ENCODE measurements at places on chromosomes 3 and 15.

GRCh38 chr3:143832433-143832832, 15.8 kb downstream of the SLC9A9 start:
- DNase-seq = peak; percentile 17

DNA sequence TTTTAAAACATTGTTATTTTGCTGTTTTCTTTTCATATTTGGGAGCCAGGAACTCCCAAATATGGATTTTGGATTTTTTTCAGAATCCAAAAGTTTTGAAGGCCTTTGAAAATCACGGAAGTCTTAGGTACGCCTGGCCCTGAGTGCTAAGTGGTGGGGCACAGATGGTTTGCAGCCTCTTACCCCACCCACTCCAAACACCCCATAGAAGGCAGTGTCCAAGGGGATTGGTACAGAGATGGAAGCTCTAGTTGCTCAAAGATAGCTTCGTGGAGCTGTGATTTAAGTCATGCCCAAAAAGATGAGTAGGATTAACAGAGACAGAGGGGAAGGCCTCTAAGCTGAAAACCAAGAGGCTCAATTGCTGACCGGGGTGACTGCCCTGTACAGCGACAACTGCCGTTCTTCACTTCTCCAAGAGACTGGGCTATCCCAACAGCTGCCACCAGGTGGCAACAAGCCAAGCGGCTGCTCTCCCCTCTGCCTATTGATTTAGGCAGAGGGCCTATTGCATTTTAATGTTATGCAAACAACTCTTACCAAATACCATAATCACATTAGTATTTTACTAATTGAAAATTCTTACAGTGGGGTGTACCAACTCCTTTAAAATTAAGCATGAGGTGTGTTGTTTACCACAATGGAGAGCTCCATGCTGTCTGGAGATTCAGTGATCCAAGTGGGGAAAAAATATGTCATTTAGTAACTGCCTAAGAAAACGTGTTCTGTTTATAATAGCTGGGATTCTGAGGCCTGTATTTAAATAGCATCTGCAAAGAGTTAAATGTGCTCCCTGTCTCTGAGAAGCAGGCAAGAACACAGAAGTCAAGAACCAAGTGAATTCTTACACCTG, 64.0 kb upstream of the C15orf61 start:
- DNase-seq = peak; percentile 82

- no peak for DNase-seq
Observed at GRCh38 chr3:169686874-169687273, 23.4 kb upstream of the MECOM start.

- no peak for DNase-seq
Observed at GRCh38 chr3:59731943-59732342, 682.1 kb upstream of the CFAP20DC start.

GRCh38 chr3:159074756-159075701, 273.2 kb downstream of the MFSD1 start:
- DNase-seq = no peak

DNA sequence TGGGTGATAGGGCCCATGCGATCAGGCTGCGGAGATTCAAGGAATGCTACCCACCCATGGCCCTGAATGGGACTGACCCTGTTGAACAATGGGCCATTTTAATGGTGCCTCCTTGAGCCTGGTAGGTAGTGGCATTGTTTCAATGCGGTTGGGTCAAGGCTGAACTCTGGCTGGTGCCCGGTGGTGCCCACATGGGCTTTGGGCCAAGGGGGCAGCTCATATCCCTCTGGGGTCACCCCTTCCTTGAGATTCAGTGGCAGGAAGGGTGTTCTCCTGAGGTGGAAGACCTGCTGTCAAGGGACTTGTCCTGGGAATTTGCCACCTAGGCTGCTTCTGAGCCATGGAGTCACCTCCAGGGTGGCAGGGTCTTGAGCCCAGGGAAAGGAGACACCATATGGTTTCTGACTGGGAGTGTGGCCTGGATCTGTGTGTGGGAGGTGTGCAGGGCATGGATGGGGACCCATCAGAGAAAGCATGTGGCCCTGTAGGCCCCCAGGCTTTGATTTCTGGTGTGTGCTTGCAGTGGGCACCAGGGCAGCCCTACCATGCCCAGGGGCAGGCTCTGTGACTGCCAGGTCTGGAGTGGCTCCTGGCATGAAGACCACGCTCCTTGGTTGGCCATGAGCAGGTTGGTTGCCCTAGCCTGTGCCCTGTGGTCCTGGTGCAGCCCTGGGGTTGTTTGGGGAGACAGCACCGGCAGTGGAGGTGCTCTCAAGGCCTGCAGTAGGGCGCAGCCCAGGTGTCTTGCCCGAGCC, 199.9 kb downstream of the UBE3A start:
- no peak for DNase-seq

GRCh38 chr15:99958426-99959097, 225.3 kb upstream of the LYSMD4 start:
- DNase-seq = no peak

- DNase-seq = peak; percentile 41
Observed at GRCh38 chr3:123071146-123071545, 4.3 kb downstream of the PDIA5 start.

GRCh38 chr3:42855547-42856380, 19.9 kb downstream of the CYP8B1 start:
- no peak for DNase-seq

GRCh38 chr3:51955175-51955892, at the start of gene GPR62:
GPR62 (plus strand) TSS chr3:51955381; CDS start chr3:51955653, 272 bp downstream.
- no peak for DNase-seq

- DNase-seq = peak; percentile 9
Observed at GRCh38 chr15:96320703-96321638, 9.5 kb upstream of the NR2F2 start.

- no peak for DNase-seq
Observed at GRCh38 chr3:159114582-159114981, 312.7 kb downstream of the MFSD1 start.

DNA sequence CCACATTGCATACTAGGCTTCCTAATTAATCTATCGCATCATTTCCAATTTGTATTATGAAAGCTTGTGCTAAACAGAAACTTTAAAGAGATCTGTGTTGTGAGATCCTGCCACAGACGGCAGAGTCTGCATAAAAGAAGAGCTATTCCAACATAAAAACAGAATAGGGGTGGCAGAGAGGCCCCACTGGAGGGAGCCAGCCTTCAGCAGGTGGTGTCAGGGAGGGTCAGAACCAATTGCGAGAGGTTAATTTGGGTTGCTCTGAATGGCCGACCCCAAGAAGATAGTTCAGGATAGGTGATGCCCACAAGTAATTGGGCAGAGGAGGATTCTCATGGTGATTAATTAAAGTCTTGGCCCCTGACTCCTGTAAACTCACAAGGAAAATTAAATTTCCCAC, 74.8 kb downstream of the DCLK3 start:
- DNase-seq = no peak

- DNase-seq = no peak
Observed at GRCh38 chr15:53461677-53462076, 297.8 kb downstream of the WDR72 start.

GRCh38 chr3:173911446-173911845, 513.9 kb downstream of the NLGN1 start:
- peak; percentile 58 for DNase-seq

- DNase-seq = no peak
Observed at GRCh38 chr15:22911306-22911705, 68.9 kb downstream of the CYFIP1 start.

DNA sequence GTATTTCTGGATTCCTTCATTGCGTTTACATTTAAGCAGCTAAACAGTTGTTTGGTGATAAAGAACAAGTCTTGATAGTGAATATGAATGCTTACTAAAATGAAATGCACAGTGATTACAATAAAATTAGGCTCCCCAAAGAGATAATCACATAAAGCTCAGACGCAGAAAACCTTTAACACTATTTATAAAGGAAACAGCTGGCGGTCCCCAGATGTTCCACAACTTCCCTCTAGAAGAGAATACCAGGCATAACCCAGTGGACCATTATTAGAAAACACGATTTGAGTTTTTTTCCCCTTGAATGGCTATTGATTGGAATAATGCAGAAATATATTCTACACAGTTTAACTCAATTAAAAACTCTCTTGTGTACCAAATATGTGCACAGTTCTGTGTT, 573.2 kb downstream of the DIPK2A start:
- DNase-seq = no peak

DNA sequence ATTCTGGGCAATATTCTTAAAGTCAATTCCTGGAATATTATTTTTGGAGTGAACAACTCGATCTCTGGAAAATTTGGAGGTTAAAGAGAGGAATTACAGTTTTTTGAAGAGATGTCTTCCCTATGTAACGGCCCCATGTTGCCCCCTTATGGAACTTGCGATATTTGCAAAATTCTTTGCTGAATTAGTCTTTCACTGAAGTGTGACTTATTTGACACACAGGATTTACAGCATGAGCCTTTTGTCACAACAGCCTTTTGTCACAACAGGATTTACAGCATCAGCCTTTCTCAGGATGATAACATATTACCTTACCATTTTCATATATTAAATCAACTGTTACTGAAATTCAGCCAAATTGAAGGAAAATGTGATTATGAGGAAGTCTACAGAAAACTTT, 37.8 kb upstream of the SPTSSB start:
- DNase-seq = peak; percentile 71

GRCh38 chr3:101963902-101964362, 114.6 kb downstream of the NFKBIZ start:
- DNase-seq = no peak

DNA sequence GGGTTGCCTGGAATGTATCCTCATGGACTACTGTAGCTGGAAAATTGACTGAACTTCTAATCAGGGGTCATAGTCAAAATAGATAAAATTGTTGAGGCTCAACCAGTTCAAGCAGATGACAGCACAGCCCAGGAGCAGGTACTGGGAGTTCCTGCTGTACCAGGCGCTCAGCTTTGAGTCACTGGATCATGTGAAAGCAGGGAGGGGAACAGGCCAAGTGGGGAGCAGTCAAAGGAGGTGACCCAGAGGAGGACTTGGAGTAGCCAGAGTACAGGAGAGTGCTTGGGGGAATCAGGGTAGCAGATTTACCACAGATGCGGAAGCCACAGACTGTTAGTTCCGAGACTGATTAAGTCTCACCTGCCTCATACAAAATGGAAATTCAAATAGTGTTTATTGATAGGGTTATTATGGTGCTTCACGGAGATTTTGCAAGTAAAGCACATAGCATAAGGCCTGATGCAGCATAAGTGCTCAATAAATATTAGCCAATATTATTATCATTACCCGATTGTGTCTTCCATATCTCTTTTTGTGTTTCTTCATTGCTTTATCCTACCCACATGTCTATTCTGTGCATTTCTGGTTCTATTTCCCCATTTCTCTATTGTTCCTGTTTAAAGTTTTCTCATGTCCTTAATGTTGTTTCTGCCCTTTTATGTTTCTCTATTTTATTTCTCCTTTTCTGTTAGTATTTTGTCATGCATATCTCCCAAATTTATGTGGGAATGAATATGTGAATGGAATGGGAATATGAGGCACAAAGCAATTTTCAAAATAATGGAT, 369.2 kb upstream of the MCTP2 start:
- no peak for DNase-seq

GRCh38 chr3:127723011-127723567, 50.3 kb downstream of the ABTB1 start:
- no peak for DNase-seq

- DNase-seq = no peak
Observed at GRCh38 chr3:13873818-13874217, 6.1 kb downstream of the WNT7A start.

DNA sequence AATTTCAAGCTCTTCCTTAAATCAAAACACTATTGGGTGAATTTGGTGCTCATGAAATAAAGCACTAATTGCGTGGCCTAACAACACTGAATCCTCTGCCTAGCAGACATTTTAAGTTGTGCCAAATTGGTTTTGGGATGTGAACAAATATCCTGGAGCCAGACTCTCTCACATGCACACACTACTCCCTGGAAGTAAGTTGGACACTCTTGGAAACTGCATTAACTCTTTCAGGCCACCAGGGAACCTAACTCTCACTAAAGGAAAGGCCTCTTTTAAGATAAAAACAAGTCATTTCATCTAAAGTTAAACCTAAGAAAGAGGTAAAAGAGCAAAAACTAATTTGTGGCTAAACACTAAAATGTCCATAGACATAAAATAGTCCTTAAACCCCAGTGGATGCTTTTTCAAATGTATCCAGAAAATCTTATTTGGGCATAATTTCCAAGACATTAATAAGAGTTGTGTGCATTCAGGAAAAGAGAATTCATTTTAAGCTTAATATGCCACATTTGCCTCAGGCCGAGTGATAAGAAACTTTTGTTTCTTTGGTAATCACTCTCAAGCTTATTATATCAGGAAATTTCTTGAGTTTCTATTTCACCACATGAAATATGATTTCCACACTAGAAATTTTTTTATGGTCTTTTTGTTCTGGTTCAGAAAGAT, 61.8 kb downstream of the ZBTB20 start:
- no peak for DNase-seq

- no peak for DNase-seq
Observed at GRCh38 chr3:46112984-46113383, 85.7 kb upstream of the XCR1 start.

GRCh38 chr3:97241417-97241816, 427.0 kb downstream of the EPHA6 start:
- DNase-seq = no peak

- peak; percentile 60 for DNase-seq
Observed at GRCh38 chr3:99920481-99921376, 103.1 kb downstream of the CMSS1 start.

DNA sequence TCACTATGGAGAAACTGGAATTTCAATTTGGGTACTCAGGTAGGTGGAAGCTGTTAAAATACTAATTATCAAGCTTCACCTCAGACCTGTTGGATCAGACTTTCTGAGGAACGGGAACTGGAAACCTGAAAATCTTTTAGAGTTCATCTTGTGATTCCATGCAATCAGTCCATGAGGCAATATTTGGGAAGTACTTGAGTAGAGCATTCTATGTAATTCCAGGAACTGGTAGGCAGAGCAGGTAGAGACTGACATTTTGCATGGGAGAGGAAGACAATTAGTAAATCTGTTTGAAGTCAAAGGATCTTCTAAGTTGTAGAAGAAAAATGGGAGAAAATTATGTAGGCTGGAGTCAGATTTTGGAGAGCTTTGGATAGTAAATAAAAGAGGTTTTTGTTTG, 43.1 kb downstream of the FGF7 start:
- DNase-seq = no peak

DNA sequence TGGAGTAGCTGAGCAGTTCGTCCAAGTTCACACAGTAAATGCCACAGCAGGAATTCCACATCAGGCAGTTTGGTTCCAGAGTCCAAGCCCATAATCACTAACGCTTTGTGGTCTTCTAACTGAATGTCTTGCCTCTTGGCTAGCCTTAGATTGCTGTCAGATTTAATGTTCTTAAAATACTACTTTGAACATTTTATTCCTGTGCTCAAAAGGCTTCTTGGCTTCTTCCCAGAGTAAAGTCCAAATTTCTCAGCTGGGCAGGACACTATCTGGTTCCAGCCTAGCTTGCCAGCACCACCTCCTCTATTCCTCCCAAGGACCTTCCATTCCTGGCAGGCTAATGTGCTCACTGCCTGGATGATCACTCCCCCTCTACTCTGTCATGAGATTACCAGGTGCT, 256.9 kb downstream of the SQOR start:
- DNase-seq = no peak

GRCh38 chr3:34361921-34362320, 563.5 kb downstream of the PDCD6IP start:
- DNase-seq = no peak

- DNase-seq = no peak
Observed at GRCh38 chr15:33159726-33160453, 34.6 kb downstream of the FMN1 start.
